BJ (cell line): ENCODE measurements at places on chromosomes 2 and 18.

GRCh38 chr2:241637795-241638660 is 535 bp downstream of the ATG4B start:
- DNase-seq: no peak

- DNase-seq: no peak
Observed at GRCh38 chr2:128215897-128216642, 102.6 kb downstream of the HS6ST1 start.

GRCh38 chr2:53753041-53753440 is 14.6 kb upstream of the CHAC2 start:
- no peak for DNase-seq

DNA sequence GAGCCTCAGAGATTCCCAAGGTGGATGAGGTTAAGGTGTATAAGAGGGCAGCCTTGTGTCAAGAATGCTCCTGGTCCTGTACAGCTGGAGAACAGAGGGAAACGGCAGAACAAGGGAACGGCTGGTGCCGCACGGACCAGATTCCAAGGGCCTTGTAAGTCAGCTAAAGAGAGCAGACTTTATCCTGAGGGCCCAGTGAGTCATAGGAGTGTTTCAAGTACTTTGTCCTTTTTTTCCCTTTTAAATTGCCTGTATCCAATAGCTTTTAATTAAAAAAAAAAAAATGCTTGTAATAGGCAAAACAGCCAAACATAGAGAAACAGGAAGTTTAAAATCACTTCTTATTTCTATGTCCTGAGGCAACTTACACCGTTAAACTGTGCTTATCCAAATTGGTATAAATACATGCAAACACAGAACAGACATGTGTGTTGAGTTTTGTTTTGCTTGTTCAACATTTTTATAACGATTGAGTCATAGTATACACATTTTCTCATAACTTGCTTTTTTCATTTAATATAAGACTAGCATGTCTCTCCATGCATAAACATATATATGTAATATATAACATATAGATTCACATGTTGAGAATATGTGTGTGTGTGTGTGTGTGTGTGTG is 42.1 kb upstream of the EVA1A start:
- peak; percentile 84 for DNase-seq

GRCh38 chr2:11031876-11032275 is 120.1 kb downstream of the KCNF1 start:
- no peak for DNase-seq

DNA sequence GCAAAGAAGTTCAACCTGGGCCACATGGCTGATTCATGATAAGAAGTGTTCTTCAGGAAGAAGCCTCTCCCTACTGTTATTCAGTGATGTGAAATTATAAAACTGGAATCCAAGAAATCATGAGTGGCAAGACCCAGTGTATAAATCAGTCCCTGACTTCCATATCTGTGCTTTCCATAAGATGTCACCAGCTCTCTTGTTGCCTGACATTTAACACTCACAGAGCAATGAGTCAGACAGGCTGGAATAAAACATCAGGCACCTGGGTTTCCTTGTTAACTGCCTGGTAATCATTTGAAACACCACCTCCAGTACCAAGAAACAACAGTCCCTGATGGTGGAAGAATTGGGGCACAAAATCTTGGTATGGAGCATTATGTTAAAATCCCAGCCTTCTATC is 76.1 kb downstream of the SCG2 start:
- DNase-seq: no peak

- DNase-seq: no peak
Observed at GRCh38 chr2:38406597-38407110, 29.6 kb upstream of the ATL2 start.

- no peak for DNase-seq
Observed at GRCh38 chr2:216615298-216616082, 17.7 kb upstream of the IGFBP2 start.

DNA sequence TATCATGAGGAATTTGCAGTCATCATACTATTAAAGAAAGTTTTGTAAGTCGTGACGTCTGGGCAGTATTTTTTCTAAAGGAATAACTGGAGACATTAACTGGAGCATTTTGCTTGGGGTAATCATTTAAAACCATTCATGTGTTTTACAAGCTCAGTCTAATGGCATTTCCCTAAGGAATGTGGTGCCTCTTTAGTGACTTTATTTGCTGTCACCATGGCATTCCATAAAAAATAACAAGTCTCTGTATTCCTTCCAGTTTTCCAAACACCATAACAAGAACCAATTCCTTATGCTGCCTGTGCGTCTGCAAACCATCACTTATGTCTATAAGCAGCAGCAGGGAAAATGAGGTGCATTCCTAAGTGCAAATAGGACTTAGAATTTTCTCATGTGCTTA is 82.8 kb downstream of the EPB41L3 start:
- peak; percentile 67 for DNase-seq

- no peak for DNase-seq
Observed at GRCh38 chr18:45243340-45244110, 371.8 kb upstream of the SLC14A2 start.

DNA sequence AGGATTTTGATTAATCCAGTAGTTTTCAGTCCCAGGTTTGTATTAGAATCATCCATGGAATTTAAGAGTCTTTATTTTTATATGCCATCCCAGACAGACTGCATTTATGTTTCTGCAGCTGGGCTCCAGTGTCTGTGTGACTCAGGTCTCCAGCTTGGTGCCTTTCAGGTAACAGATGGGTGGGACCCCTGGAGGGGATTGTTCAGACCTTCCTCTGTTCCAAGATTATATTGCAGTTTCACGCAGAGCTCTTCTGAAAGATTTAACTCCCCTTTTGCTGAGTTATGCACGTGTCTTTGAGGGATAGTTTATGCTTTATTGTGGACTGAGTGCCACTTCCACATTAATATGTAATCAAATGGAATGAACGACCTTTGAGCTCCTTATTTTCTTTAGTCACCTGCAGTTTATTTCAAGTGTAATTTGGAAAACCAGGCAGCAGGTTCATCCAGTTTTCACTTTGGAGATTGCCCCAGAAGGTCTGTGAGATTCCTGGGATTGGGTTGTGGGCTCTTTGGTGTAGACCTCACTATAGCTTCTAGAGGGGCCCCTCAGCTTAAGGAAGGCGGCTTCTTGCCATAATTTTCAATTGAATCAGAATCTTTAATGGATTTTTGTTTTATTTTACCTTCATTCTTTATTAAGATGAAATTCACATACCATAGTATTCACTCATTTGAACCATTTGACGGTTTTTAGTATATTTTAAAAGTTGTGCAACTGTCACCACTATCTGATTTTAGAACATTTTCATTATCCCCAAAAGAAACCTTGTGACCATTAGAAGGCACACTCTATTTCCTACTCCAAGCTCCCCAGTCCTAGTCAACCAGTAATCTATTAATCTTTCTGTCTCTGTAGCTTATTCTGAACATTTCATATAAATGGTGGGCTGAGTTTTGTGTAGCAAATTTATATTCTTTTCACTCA is 135.0 kb downstream of the WDSUB1 start:
- no peak for DNase-seq

GRCh38 chr2:73006969-73007710 is 64.4 kb downstream of the SFXN5 start:
- no peak for DNase-seq

GRCh38 chr2:175490360-175490791 is 308.9 kb upstream of the ATP5MC3 start:
- no peak for DNase-seq

GRCh38 chr2:17962876-17963275 is 84.4 kb downstream of the KCNS3 start:
- no peak for DNase-seq

- DNase-seq: no peak
Observed at GRCh38 chr2:200763422-200763821, 48.3 kb upstream of the BZW1 start.

DNA sequence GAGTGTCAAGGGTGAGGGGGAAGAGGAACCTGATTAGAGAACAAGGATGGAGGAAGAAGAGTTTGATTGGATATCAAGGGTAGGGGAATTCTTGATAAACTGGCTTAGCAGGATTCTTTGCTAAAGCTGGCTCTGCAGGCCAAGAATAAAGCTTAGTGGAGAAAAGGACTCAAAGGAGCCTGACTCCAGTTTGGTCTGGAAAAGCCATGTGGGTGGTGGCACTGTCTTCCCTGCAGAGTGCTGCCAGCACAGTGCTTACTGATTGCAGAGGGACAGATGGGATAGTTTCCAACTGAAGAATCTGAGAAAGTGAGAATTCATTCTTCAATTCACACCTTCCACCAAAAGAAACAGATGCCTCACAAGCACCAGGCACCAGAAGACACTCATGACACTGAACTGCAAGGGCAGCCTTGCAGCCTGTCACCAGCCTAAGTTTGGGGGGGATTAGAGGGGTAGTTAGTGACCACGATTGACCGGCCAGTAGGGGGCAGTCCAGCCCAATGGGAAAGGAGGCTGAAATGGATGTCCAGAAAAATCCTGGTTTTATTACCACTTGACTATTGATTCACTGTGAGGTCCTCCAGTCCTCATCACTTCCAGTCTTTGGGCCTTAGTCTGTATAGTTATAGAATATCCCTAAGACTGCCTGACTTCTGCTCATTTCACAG is 334.5 kb downstream of the SMAD2 start:
- DNase-seq: no peak

DNA sequence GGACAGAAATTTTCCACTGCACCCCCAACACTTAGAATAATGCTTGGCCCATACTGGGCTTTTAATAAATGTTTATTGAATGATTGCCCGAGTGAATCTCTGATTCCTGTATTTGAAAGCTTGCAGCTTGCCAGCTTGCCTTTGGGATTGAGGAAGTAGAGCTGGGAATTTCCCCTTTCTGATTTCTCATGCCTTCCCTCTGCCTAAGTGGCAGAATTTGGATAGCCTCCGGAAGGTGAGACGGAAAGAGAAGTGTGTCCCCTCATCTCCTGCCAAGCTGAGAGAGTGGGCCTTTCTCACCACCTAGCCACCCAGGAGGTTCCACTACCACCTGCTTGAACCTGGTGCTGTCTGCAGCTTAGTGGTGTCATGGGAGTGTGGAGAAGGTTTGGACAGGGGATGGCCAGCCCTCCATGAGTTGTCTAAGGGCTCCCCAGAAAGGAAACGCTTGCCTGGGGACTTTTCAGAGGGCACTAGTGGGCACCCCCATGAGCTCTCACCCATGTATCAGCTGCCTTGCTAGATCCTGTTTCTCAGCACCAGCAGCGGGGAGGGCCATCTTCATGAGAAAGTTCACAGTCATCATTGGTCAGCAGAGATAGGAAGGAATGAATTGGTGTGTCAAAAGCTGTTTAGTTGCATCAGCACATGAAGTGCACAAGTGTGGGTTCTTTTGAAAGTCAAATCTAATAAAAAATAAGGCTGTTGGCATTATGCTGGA is 8.6 kb upstream of the NCOA1 start:
- DNase-seq: no peak

DNA sequence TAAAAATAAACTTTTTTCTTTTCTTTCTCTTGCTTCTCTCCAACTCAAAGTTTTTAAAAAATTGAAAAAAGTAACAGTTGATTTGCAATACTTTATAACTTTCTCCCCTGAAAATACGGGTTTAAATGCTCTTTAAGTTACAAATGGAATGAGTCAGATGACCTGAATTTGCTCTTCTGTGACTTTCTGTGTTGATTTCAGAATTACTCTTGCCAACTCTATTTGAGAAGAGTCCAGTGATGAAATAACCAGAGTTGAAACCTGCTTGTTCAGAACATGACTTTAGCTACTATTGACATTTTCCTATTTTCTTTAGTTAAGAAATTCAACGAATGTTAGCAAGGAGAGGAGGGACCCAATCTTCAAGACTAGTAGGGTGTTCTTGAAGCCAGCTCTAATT is 146.1 kb upstream of the ZSWIM2 start:
- no peak for DNase-seq

DNA sequence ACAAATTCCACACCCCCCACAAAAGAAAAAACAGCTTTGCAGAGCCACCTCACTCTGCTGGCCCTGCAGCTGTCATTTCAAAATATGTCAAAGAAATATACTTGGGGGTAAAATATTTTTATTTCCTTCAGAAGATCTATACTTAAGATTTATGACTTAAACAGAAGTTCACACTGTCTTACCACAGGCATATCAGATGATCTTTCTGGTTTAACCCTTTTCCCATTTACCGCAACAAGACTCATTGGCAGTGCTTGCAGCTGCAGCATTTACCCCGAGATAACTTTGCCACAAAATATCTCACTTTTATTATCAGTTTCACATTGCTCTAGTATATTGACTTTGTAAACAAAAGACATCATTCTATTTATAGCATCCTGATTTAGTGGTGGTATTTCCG is 21.6 kb upstream of the SLC35G4 start:
- no peak for DNase-seq

DNA sequence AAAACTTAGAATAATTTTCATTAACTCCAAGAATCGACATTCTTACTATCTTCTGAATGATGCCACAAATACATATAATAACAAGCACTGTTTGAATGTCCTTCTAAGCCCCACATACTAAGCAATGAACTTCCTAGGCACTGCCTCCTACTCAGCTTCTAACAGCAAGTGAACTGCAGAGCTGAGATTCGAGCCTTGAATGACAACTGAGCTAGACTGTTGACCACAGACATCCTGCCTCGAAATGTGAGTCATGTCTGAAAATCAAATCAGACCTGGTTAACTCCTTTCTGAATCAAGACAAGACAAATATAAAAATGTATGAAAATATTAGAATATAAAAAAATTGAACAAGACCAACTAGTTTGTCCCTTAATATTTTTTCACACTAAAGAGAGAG is 108.1 kb downstream of the MYT1L start:
- DNase-seq: no peak

- DNase-seq: no peak
Observed at GRCh38 chr2:142131010-142131669, at the start of gene LRP1B. Gene LRP1B, minus strand, starts transcription at chr2:142131016. Its CDS starts 287 bp downstream, at chr2:142130729.

GRCh38 chr2:72914589-72915319 is 2.6 kb upstream of the EMX1 start:
- DNase-seq: no peak

DNA sequence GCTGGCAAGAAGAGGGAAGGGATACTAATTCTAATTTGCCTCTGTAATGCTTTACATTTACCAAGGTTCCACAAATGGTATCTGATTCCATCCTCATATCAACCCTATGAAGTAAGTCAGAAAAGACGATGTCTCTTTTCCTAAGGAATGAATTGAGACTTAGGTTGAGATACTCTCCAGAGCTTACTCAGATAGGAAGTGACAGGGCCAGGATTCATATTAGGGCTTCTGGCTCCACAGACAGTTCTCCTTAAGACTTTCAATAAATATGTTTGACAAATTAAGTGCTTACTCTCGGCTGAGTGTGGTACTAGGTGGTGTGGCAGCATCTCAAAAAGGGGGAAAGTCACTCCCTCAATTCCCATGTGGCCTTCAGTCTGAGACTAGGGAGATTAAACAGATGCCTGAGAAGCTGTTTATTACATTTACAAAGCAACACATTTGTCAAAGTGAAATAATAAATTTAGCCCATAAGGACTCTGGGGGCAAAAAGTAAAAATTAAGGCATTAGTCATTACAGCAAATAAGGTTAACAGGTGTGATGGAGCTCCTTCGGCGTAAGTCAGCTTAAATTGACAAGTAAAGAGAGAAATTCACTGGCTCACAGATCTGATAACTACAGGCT is 14.2 kb downstream of the CDK15 start:
- no peak for DNase-seq

DNA sequence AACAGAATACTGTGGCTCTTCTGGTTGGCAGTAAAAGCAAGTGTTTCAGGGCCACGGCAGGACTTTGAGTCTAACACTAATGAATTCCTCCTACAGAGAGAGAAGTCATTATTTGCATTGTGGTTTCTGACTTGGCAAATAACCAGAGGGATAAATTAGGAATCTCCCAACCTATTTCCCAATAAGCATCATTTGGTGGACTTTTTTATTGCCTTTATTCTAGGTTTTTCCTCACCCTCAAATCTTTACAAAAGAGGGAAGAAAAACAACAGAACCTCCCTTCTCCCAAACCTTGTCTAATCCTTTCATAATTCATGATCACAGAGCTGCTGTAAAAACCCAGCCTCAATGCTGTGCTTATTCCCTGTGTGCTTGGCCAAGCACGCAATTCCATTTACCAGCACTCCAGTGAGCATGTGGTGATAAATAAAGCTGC is 179.7 kb downstream of the AGPS start:
- no peak for DNase-seq
